Fibroblast of mammary gland (primary cell): ENCODE measurements at places on chromosomes 1 and 21.

DNA sequence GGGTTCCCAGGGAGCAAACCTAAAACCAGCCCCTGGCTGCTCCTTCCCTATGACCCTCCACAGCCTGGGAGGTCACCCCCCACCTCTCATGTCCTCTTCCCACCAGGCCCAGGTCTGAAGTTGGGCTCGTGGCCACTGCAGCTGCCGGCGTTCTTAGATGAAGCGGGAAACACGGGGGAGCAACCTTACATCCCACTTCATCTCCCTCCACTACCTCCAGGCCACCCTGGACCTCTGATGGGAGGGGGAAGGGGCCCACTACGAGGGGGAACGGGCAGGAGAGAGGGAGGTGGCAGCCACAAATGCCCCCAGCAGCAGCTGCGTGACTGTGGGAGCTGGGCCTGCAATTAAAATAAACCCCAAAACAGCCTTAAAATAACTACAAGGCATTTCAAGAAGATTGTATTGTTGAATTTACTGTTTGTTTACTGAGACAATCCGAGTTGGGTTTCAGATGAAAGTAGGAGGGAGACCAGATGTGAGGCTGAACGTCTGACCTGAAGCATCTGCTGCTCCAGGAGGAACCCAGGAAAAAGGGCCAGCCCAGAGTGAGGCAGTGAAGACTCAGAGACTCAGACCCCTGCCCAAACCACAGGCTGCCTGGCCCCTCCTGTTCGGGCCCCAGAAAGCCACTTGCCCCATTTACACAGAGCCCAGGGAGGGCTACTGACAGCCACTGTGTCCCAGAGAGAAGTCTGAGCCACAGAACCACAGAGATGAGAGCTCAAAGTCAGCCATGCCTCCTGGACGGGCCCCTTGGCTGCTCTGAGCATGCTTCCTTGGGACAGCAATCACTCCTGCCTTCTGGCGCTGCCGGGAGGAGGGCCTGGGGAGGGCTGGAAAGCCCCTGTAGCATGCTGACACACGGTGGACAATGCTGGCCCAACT lies 59.8 kb downstream of the GLIS1 start:
- no peak for DNase-seq

DNA sequence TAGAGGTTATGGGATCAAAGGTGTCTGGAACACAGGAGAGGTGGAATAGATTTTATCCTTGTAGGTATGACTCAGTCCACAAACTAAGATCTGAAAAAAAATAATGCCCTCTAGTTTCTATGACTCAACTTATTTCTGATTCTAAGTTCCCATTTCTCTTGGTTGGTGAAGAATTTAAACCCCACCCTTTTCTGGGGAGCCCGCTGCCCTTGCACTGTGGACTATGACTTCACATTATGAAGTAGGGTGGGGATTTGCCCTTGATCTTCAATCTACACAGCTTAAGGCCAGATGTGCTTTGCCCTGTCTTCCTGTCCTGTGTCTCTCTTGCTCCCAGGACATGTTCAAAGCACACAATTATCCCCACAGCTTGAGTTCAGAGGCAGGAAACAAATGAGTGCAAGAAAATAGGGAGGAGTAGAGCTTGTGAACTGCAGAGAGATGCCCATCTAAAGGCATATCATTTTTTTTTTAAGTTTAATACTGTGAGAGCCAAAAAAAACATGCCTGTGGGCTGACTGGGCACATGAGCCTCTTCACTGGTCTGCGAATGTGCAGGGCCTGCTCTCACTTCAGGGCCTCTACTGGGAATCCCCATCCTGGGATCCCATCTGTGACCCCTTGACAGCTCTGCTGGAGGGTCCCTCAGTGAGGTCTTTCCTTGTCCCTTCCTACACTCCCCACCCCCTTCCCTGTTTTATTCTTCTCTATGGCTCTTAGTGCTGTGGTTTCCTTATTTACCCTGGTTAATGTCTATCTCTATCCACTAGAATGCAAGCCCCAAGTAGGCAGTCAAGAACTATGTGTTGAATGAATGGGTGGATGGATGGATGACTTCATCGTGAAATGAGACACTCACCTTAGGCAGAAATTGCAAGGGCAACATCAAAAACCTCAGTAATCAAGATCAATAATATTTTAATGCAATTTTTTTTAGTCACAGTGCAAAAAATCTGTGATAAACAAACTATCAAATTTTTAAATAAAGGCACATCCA lies 61.5 kb downstream of the CD58 start:
- peak; percentile 90 for DNase-seq

DNA sequence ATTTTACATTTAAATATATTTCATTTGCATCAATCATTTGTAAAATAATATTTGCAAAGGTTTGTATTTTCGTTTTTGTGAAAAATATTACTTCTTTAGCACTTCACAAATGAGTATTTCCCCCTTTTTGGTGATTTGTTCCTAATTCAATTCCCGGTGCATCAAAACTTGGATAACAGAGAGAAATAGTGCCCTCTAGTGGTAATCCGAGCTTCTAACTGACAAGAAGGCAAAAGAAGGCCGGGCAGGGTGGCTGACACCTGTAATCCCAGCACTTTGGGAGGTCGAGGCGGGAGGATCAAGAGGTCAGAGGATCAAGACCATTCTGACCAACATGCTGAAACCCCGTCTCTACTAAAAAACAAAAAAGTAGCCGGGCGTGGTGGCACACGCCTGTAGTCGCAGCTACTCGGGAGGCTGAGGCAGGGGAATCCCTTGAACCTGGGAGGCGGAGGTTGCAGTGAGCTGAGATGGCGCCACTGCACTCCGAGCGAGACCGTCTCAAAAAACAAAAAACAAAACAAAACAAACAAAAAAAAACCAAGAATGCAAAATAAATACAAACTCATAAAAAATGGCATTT lies 137.7 kb downstream of the COL11A1 start:
- DNase-seq, result peak; percentile 79

DNA sequence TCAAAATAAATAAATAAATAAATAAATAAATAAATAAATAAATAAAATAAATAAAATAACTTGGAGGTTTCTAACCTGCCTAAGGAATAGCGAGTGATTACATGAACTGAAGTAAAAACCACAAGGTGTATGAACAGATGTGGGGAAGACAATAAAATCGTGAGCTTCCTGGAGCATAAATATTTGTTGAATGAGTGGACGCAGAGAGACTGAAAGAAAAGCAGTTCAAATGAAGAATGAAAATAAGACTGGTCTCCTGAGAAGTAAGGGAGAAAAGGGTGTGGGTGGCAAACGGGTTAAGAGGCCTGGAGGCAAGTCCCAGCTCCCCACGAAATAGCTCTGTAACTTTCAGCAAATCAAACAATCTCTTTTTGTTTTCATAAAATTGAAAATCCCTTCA lies 33.6 kb downstream of the CHML start:
- DNase-seq, result no peak

- no peak for DNase-seq
Observed at GRCh38 chr21:33739701-33740100, 97.4 kb downstream of the ITSN1 start.

DNA sequence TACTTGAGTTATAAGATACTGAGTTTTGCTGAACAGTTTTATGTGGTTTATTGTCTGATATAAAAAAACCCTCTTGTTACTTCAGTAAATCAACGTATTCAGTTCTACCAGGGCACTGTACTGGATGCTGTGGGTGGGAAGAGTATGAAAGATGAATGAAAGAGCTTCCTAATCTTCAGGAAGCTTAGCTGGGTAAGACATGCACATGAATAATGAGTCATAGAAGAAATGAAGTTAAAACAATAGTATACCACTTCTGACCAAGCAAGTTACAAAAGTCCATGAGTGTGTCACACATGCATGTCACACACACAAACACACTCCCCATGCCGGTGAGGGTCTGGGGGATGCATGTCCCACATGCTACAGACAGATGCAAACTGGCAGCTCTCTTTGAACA lies 105.9 kb downstream of the SIPA1L2 start:
- peak; percentile 10 for DNase-seq

DNA sequence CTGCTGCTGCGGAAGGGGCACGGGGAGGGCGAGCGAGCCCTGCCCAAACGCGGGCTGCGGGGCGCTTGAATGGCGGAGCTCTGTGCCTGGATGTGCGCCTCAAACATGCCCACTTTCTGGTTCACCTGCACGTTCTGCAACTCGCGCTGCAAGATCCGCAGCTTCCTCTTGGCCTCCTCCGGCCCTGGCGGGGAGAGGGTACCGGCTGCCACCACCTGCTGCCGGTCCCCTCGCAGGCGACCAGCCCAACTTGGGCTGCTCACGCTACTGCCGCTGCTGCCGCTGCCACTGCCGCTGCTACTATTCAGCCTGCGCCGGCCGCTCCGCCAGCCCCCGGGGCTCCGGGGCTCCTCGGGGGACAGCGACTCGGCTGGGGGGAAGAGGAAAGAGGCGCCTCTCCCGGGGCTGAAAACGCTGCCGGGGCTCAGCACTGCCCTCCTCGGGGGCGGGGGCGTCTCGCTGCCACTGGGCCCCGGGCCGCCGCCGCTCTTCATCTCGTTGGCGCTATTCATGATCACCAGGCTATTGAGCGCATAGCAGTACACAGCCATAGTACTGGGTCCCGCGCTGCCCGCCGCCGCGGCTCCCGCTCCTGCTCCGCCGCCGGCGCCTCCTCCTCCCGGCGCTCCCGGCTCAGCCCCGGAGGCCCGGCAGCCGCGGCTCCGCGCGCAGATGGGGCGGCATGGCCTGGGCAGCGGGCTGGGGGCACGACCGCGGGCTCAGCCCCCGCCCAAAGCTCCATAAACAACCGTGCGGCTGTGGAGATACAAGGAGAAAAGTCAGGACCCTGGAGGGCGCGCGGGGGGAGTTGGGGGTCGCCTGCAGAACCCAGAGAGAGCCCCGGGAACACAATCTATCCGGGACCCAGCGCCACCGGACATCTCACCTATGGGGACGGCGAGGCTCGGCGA lies 1.9 kb downstream of the ITPKB start:
- peak; percentile 15 for DNase-seq

DNA sequence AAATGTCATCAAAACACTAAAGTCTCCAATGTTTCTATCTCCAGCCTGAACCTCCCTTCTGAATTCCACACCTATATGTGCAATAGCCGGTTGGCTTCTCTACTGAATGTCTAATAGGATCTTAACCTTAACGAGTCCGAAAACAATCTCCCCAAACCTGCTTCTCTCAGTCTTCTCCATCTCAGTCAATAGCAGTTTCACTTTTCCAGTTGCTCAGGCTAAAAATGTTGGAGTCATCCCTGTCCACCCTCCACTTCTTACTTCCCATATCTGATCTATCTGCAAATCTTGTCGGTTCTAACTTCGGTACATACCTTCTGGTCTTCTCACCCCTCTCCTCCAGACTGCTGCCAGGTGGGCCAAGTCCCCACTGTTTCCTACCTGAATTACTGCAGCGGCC lies 25.5 kb upstream of the CITED4 start:
- no peak for DNase-seq

DNA sequence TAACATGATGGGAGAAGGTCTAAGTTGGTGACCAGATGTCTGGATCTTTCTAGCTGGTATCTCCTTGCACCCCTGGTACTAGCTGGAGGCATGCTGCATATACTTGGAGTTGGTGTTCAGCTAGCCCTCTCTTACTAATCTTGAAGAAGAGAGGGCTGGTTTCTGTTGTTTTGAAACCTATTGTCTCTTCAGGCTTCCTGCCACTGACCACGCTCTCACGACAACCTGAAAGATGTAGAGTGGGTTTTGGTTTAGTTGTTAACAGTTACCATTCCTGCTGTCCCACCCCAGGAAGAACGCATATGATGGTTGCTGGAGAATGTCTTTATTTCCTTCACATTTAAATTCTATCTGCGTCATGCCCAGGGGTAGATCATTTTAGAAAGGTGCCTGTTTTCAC lies 3.6 kb downstream of the MAN1C1 start:
- no peak for DNase-seq
